Osteoblast (primary cell): ENCODE measurements at places on chromosomes 1 and 21. TPM values are rescaled to one million over a fixed set of nuclear protein-coding genes. Genes with fewer than 3 reads are reported as not detected.

DNA sequence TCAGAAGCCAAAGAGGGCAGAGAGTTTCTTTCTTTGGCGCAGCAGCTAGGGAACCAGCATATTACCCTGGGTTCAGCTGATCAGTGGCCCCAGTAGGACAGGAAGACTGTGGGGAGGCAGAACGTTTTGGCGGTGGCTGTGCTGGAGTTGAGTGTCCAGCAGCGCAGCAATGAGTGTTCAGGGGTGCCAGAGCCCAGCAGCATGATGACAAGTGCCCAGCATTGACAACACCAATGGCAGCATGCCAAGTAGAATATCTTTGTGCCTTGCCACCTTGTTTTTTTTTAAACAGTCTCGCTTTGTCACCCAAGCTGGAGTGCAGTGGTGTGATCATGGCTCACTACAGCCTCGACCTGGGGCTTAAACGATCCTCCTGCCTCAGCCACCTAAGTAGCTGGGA lies 106.7 kb upstream of the CDC42BPA start:
- H3K36me3 ChIP-seq: no peaks in the 10 kb centered on the region
- DNase-seq: no peak

SASS6 gene
- total RNA-seq: 2.1 and 2.5 TPM in 2 replicates

DNA sequence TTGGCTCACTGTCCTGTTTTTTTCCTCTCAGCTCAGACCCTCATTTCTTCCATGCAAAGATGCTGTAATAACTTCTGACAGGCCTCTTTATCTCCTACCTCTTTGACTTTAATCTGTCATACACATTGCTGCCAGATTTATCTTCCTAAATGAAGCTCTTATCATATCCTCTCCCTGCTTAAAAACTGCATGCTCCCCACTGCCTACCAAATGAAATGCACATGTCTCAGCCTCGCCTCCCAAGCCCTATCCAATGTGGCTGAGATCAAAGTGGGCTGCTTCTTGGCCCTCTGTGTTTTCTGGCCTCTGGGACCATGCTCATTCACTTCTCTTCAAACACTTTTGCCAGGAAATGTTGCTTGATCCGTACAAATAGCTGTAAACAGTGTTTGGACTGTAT lies 38.3 kb downstream of the IRF2BP2 start:
- H3K27ac ChIP-seq: no peak overlapping the region
- no peak overlapping the region for H3K4me3 ChIP-seq
- no peaks in the 10 kb centered on the region for H3K4me1 ChIP-seq

DNA sequence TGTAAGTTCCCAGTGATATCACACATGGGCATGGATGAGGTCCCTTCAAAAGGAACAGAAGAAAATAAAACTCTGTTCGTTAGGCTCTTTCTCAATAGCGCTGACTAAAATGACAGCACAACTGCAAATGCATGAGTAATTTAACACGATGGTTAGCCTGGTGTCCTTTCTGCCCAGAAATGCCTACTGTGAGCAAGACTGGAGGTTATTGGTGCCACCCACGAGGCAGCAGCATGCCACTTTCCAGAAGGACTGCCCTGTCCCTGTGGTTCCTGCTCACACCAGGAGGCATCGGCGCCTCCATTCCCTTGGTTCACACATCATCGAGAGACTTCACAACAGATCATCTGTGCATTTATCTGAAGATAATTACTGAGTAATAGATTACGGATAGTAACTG lies 26.2 kb downstream of the VPS26C start:
- no peak for DNase-seq
- H3K4me3 ChIP-seq: no peak overlapping the region
- no peaks in the 10 kb centered on the region for H3K27me3 ChIP-seq
- H3K27ac ChIP-seq: no peak overlapping the region
- H3K36me3 ChIP-seq: peaks cover 50% of the 10 kb centered on the region
- H3K4me1 ChIP-seq: no peaks in the 10 kb centered on the region

GRCh38 chr1:89843273-89844130 lies 22.7 kb downstream of the LRRC8D start:
- H3K4me3 ChIP-seq: peak overlapping the region; percentile 94
- no peaks in the 10 kb centered on the region for H3K36me3 ChIP-seq
- peak; percentile 94 for DNase-seq
- H3K4me1 ChIP-seq: peaks cover 17% of the 10 kb centered on the region
- H3K27me3 ChIP-seq: no peaks in the 10 kb centered on the region
- H3K27ac ChIP-seq: peak overlapping the region; percentile 81

- H3K4me1 ChIP-seq: no peaks in the 10 kb centered on the region
- H3K4me3 ChIP-seq: no peak overlapping the region
- no peaks in the 10 kb centered on the region for H3K27me3 ChIP-seq
- H3K27ac ChIP-seq: no peak overlapping the region
- DNase-seq: no peak
Observed at GRCh38 chr1:89261926-89262515, 10.6 kb downstream of the GBP5 start.

DNA sequence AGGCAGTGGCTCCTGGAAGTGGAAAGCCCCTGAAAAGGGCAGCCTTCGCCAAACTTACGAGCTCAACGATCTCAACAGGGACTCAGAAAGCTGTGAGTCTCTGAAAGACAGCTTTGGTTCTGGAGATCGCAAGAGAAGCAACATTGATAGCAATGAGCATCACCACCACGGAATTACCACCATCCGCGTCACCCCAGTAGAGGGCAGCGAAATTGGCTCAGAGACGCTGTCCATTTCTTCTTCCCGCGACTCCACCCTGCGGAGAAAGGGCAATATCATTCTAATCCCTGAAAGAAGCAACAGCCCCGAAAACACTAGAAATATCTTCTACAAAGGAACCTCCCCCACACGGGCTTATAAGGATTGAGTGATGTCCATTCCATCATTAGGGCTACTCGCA lies 42.4 kb downstream of the PLPPR4 start:
- H3K27ac ChIP-seq: no peak overlapping the region
- H3K4me1 ChIP-seq: no peaks in the 10 kb centered on the region
- no peaks in the 10 kb centered on the region for H3K27me3 ChIP-seq
- no peaks in the 10 kb centered on the region for H3K36me3 ChIP-seq
- no peak for DNase-seq

GRCh38 chr1:24600551-24600950 lies 42.6 kb upstream of the SRRM1 start:
- no peak for DNase-seq
- H3K27me3 ChIP-seq: peaks cover 10% of the 10 kb centered on the region
- H3K4me3 ChIP-seq: no peak overlapping the region

GRCh38 chr1:183842795-183843144 lies 37.9 kb downstream of the RGL1 start:
- DNase-seq: no peak
- H3K4me3 ChIP-seq: peak overlapping the region; percentile 48
- H3K27ac ChIP-seq: peak overlapping the region; percentile 81
- no peaks in the 10 kb centered on the region for H3K36me3 ChIP-seq
- H3K4me1 ChIP-seq: peaks cover 41% of the 10 kb centered on the region

DNA sequence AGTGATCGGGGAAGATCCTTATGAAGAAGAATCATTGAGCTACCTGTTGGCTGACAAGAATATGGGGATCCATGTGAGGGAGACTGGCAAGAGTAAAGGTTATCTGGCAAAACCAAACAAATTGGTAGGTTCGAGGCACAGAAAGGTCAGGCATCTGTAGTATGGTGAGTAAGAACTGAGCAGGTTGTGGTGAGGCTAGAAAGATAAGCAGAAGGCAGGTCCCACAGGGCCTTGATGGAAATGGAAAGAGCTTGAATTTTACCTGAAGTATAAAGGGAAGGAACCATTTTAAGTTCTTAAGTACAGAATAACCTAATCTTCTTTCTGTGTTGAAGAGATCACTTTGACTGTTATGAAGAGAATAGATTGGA lies 11.1 kb downstream of the PTPRC start:
- no peaks in the 10 kb centered on the region for H3K27me3 ChIP-seq
- H3K36me3 ChIP-seq: no peaks in the 10 kb centered on the region
- no peak overlapping the region for H3K4me3 ChIP-seq
- DNase-seq: no peak
- H3K27ac ChIP-seq: no peak overlapping the region

GJA8 gene
- total RNA-seq: not detected in 2 replicates

RPE65 gene
- total RNA-seq: not detected in 2 replicates

DNA sequence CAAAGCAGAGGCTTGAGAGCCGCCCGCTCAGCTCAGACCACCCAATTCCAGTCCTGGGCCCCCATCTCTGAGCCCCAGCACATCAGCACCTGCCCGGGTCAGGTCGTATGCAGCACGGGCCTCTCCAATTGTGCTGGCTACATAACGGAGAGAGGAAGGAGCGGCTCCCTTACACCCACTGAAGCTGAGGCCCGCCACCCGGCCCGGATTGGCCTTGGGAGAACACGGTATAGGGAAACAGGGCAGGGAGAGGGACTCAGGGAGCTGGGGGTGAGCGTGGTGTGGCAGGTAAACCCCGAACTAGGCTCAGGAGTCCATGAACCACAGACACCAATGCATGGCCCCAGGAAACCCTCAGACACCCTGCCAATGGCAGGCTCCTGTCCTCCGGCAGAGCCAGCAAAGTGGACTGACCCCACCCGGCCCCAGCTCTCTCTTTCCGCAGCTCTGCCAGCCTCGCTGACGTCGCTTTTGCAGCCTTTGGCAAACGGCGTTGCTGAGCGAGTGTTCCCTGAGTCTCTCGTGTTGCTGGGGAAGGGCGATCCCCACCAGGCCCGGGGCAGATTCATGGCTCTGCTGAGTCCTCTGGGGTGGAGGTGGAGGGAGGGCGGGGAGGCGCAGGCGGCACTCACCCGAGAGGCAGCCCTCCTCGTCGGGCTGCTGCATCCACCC lies 16.5 kb downstream of the MEGF6 start:
- H3K27me3 ChIP-seq: peaks cover 5% of the 10 kb centered on the region
- DNase-seq: no peak
- no peaks in the 10 kb centered on the region for H3K36me3 ChIP-seq
- no peak overlapping the region for H3K27ac ChIP-seq
- H3K4me3 ChIP-seq: no peak overlapping the region
